NCI-H187 (cell line): ENCODE measurements at places on chromosomes 2 and 18.

DNA sequence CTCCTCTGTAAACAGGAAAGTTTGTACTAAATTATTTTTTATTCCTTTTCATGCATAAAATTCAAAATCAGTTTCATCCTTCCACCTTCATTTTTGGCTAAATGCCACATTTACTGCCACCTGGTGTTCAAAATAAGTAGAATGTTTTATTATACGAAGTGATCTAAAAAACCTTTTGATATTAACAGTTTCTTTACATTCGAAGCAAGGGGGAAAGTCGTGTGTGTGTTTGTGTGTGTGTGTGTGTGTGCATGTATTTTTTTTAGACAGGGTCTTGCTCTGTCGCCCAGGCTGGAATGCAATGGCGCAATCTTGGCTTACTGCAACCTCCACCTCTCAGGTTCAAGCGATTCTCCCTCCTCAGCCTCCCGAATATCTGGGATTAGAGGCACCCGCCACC lies 9.0 kb upstream of the SCN9A start:
- no peak for DNase-seq

DNA sequence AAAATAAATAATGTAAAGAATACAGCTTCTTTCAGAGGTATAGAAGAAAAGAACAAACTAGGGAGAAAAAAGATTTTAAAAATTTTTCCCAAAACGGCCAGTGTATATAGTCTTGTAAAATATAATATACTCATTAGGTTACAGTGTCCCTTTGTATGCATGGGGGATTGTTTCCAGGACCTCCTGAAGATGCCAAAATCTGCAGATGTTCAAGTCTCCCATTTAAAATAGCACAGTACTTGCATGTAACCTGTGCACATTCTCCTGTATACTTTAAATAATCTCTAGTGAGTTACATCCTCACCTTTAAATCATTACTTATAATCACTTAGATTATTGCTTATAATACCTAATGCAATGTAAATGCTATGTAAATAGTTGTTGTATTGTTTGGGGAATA lies 80.6 kb upstream of the LRRTM4 start:
- no peak for DNase-seq

DNA sequence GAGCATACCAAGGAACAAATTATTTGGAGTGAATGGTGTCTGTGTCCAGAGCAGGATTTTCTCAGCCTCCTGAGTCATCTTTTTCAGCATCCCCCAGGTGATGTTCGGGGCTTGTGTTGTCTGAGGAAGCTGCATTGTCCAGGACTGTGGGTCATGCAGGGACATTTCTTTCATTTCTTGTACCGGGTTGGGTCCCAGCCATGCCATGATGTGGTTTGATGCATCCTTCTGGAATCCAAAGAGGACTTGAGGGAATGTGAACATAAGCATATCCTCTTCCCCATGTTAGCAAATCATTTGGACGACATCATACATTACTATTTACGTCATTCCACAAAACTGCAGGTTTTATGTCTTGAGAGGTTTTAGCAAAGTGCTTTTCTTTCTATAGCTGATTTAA lies 797.8 kb downstream of the CCDC85A start:
- DNase-seq: no peak

GRCh38 chr2:134336921-134337320 lies 83.0 kb downstream of the MGAT5 start:
- no peak for DNase-seq

- DNase-seq: no peak
Measured at GRCh38 chr2:136207030-136207623, 89.2 kb upstream of the CXCR4 start.

DNA sequence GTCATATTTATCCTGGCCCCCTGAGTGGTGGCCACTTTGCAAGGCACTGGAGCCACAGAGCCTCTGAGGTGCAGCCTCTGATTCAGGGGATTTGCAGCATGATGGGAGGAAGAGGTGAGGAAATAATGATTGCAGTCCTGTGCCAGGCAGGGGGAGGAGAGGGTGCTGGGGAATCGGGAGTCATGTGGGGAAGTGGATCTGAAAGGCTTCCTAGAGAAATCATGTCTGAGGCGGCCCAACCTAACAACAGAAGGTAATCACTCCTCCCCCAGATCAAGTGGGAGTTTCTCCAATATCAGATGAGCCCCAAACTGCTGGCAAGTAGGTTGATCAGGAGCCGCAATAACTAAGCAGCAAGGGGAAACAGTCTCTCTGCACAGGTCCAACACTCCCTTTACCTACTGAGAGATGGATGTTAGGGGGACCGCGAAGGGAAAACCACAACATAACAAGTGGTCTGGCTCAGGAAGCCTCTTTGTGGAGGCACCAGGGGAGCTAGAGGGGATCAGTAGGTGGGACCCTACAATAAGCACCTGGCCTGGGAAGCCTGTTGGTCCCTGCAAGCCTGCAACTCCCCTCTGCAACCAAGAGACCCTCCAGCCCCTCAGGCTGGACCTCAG lies 71.8 kb upstream of the NPAS2 start:
- no peak for DNase-seq

DNA sequence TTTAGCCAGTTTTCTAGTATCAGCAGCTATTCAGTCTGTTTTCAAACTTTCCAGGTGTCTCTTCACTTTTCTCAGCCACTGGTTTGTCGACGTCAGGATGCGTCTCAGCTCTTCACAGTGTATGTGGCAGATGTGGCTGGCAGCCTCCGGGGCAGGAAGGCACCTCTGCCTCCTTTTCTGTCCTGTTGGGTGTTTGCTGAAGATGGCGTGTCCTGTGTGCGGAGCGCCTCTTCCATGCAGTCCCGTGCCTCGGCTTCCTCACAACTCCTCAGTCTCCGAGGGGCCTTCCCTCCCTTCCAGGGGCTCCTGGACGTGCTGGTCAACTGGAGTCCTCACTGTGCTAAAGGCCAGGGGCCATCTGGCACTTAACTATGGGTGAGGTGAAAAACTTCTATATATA lies 65.4 kb upstream of the PXDN start:
- no peak for DNase-seq

DNA sequence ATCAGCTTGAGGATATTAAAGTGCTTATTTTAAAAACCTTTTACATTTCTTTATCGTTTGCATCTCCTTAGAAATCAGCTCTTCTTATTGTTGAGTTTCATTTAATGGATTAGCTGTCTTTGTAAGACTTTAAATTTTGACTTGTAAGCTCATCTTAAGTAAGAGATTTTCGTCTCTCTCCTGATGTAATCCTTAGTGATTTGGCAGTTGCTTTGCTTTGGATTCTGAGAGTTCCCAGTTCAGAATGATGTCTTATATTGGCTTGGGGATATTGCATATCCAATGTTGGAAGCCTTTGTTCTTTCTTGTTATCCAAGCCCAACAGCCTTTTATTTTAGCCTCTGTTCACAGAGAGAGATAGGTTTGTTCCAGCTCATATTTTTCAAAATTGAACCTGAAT lies 212.1 kb downstream of the ARL6IP6 start:
- no peak for DNase-seq

DNA sequence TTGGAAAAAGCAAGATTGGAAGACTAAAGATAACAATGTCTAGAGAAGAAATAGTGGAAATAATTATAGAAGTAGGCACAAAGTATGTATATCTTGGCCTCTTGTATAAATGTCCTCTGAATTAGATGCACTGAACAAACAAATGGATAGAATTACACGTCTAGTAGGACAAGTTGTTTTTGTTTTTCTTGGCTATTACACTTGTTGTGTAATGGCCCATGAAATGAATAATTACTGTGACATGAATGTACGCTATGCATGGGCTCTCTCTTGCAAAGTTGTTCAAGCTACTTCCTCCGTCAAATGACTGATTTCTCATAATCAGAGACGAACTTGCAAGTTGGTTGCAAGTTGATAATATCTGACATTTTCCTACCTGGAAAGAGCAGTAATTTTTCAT lies 126.2 kb downstream of the PDE1A start:
- DNase-seq: no peak

DNA sequence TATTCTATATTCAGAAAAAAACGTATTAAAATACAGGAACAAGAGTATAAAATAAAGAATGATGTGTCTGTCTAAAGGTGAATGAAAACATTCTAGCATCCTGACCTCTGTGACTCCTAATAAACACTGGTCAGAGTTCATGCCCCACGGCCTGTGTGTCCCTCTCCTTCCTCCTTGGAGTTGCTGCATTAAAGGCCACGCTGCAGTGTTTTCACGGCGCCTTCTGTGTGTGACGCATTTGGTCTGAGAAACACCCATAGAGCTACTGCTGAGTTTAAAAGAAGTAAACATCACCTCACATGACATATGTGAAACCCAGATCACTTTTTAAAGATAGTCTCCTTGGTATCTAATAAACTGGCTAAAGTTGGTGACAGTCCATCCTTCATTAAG lies 90.5 kb downstream of the ITGB1BP1 start:
- no peak for DNase-seq

- no peak for DNase-seq
Measured at GRCh38 chr2:165277295-165277694, 38.1 kb downstream of the SCN2A start.

GRCh38 chr2:112762276-112762675 lies 2.1 kb downstream of the CKAP2L start:
- DNase-seq: no peak
